ENCODE measurements at places on chromosomes 1 and 21. TPM values are rescaled to one million over a fixed set of nuclear protein-coding genes. Genes with fewer than 3 reads are reported as not detected.

- DNase-seq, result no peak
Observed at GRCh38 chr21:16071092-16071491, 341.3 kb downstream of the USP25 start.

DNA sequence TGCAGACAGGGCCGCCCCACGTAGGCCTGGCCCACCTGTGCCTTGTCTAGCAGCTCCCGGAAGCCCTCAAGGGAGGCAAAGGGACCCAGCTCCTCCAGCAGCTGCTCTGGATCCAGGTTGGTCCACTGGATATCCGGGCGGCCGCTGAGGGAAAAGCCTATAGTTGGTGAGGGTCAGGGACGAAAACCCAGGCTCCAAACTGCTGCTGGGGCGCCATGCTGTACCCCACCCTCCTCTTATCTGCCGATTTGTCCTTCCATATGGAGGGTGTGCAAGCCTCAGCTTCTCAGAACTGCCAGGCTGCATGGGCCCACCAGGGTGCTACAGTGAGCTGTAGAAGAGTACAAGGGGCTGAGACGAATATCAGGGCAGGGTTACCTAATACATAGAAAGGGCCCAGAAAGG lies 12.2 kb downstream of the PTCH2 start:
- DNase-seq, result no peak

DNA sequence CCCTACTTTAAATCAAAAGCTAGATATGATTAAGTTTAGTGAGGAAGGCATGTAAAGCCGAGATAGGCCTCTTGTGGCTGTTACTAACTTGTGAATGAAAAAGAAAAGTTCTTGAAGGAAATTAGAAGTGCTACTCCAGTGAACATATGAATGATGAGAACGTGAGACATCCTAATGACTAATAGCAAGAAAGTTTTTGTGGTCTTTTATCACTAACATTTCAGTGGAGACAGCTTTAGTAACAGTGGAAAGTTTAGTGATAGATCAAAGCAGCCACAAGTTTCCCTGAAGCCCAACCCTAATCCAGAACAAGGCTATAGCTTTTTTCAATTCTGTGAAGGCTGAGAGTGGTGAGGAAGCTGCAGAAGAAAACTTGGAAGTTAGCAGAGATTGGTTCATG lies 73.6 kb upstream of the LRRC8B start:
- no peak for DNase-seq

- no peak for DNase-seq
Observed at GRCh38 chr1:62037274-62037673, 157.4 kb upstream of the L1TD1 start.

DNA sequence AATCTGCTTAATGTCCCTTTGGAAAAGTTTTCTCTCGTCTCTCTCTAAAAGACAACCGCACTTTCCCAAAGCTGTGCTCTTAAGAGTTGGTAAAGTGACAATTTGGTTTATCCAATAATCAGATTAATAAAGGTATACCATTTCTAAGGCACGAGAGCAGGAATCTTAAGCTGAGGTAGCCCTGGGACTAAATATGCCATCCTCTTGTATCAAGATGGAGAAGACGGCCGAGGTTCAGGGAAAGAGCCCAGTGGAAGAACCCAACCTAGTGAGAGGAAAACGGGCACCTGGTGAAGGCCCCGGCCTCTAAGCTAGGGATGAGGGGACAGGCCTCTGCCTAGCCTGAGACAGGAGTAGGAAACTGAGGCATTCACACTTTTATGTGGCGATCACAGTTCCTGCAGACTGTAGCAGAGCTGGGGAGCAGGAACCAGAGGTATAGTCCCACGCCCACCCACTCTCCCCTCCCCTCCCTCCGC lies 334 bp upstream of the SARS1 start:
- DNase-seq, result no peak

Gene FAM131C
- total RNA-seq, result not detected

- DNase-seq, result peak; percentile 89
Observed at GRCh38 chr1:155322953-155323728, 2.4 kb downstream of the RUSC1 start.

- DNase-seq, result no peak
Observed at GRCh38 chr1:39081271-39082009, 55.3 kb downstream of the NDUFS5 start.

DNA sequence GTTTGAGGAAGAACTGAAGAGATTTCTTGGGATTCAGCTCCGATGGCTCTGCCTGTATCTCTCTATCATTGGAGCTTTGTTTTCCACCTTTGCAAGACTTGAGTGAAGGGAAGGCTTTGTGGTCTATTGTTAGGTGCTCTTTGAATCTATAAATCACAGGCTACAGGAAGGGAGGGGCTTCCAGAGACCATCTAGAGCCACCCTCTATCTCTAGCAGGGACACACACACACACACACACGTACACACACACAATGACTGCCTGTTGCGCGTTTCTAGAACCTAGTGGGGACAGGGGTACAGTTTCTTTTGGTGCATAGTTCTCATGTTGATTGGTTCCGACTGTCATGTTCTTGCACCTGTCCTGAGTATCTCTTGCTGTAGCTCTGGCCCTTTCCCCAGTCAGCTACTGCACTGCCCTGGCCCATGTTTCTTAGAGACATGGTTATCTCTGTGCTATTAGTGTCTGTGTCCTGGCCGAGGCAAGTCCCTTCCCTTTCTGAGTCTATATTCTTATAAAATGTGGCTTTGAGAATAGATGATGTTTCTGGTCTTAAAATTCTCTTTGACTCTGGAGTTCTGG lies 60.7 kb downstream of the MAN1C1 start:
- no peak for DNase-seq

- DNase-seq, result peak; percentile 51
Observed at GRCh38 chr1:2786329-2787162, 14.9 kb downstream of the TTC34 start.

GRCh38 chr21:41289431-41289830 lies 27.2 kb upstream of the FAM3B start:
- DNase-seq, result no peak

DNA sequence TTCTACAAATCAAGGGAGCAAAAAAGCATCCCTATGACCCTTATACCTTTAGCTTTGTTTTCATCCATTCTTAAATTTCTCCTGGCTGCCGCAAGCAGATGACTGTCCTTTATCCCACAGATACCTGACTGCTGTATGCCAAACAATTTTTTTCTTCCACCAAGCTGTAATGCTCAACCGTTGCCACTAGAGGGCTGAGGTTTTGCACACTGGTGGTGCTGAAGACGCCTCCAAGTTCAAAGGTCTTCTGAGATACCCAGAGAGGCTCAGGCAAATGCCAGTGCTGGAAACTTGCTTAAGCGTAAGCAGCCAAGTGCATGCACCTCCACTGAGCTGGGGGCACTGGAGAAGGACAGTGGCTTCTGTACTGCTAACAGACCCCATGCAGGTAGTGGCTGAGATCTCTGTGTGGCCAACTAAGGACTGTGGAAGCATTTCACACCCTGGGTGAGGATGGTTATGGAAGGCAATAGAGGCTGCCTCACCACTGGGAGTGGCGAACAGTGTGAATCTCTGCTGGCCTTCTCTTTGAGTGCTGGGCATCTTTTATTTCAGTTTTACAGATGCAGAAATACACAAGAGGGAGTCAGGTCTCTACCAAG lies 28.5 kb downstream of the CNIH3 start:
- DNase-seq, result no peak

Gene LMX1A
- 1.3 TPM for total RNA-seq

- DNase-seq, result no peak
Observed at GRCh38 chr1:172966844-172967540, 83.7 kb downstream of the TNFSF18 start.

DNA sequence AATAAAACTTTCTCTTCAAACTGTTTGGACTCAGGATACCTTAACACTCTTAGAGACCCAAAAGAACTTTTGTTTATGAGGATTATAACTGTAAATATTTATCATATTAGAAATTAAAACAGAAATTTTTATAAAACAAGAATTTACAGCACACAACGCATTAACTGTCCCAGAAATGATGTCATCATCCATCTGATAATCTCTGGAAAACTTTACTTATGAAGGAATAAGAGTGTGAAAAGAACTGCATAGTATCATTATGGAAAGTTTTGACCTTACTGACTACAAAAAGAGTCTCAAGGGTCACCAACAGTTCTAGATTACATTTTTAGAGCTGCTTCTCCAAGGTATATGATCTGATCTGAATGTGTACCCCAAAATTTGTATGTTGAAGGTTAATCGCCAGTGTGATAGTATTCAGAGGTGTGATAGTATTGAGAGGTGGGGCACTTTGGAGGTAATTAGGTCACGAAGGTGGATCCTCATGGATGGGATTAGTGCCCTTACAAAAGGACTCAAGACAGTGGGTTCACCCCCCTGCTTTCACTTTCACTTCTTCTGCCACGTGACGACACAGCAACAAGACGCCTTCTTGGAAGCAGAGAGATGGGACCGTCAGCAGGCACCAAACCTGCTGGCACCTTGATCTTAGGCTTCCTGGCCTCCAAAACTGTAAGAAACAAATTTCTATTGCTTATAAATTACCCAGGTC lies 95.7 kb upstream of the NR5A2 start:
- DNase-seq, result no peak

- DNase-seq, result no peak
Observed at GRCh38 chr21:29174607-29175013, 44.2 kb downstream of the MAP3K7CL start.

- DNase-seq, result peak; percentile 76
Observed at GRCh38 chr21:42056996-42057689, 14.0 kb upstream of the UMODL1 start.

DNA sequence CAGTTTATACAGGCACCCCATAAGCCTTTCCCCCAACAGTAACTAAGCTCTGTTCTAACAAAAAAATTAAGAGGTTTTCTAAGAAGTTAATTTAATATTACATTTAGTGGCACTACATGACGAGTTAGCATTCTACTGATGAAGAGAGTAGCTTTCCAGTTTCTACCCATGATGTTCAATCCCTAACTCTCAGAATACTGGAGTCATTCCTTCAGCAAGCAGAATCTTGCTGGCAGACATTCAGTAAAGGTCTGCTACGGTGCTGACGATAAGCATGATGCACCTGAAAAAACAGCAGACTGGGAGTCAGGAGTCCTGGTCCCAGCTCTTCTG lies 24.5 kb downstream of the SRSF4 start:
- DNase-seq, result no peak

- DNase-seq, result no peak
Observed at GRCh38 chr1:156775799-156776198, 8.5 kb downstream of the PRCC start.

Gene SEMA4A
- 1.4 TPM for total RNA-seq

DNA sequence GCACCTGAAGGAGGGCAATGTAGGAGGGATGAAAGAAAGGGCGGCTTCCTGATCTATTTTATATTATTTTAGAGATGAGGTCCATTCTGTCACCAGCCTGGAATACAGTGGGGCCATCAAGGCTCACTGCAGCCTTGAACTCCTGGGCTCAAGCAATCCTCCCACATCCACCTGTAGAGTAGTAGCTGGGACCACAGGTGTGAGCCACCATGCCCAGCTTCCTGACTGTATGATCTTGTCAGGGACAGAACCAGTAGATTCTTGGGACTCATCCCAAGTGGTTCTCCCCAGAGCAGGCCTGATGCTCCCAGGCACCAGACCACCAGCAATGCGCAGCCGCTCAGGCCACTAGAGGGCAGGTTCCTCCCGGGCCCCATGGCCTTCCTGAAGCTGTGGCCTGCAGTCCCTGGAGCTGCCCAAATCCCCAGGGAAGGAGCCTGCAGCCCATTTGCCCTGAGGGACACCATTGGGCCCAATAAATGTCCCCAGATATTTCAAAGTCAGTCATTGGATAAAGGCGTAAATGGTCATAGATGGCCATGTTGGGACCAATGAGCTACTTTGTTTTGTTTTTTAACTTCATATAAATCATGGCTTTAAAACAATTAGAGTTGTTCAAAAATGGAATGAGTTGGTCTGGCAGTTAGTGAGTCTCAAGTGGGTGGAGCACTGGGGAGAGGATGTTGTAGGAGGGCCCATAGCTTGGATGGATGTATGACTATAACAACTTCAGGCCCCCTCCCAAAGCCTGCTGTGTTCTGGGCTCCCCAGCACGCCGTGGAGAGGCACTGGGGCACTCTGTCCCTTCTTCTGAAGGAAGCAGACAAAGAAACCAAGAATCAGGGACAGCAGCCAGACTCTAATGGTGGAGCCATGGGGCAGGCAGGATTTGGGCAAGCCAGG lies 44.7 kb upstream of the GOLT1A start:
- no peak for DNase-seq

- DNase-seq, result no peak
Observed at GRCh38 chr21:44275041-44275440, 10.6 kb upstream of the AIRE start.

GRCh38 chr21:41419921-41420862 lies 5.8 kb upstream of the MX1 start:
- peak; percentile 81 for DNase-seq

Gene RHD
- total RNA-seq, result not detected

Gene FCRL6
- total RNA-seq, result 2.8 TPM

- DNase-seq, result no peak
Observed at GRCh38 chr21:16310176-16310575, 580.4 kb downstream of the USP25 start.

- DNase-seq, result no peak
Observed at GRCh38 chr1:95548211-95548610, 314.2 kb downstream of the RWDD3 start.

Gene CASZ1
- total RNA-seq, result 32.4 TPM

Gene TNFRSF4
- total RNA-seq, result 2.3 TPM

- DNase-seq, result no peak
Observed at GRCh38 chr1:17586172-17586964, 46.9 kb downstream of the ARHGEF10L start.

Gene FLG2
- total RNA-seq, result not detected

DNA sequence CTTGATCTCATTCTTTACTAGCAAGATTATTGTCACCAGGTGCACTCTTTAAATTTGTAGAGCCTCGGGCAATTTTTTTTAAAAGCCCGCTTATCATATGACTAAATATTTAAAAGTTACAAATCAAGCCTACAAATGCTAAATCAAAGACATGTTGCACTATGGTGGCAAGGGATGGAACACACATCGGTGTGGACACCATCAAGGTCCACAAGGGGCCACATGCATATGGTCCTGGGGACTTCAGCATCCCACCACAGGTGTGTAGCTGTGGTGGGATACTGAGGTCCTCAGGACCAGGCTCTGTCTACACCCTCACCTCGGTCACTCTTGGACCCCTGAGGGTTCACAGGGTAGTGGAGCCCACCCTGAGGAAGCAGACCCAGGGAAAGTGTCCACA lies 45.8 kb downstream of the FAM78B start:
- DNase-seq, result no peak

Gene ABCA4
- total RNA-seq, result 3.5 TPM
